ENCODE measurements at places on chromosomes 1 and 21.
A peak's percentile ranks its signal among the peaks of the same experiment; 100 is the strongest.

DNA sequence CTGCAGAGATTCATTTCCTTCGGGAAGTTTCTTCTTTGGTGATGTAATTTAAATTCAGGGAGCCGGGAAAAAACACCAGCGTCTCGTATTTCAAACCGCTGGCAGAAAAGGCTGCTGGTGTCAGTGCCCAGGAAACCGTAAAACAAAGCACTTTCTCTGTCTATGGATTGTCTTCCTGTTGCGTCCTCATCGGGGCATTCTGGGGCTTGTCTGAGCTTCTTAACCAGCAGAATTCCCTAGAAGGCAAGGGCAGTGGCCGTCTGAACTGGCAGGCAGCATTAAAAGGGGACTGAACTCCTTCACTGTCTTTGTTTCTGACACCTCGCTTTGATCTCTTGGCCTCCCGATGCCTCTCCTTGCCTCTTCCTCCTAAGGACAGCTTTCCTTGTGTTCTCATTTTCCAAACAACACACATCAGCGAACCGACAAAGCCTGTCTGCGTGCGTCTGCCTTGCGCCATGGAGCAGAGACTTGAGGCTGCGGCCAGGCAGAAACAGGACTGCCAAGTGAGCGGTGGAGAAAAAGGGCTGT, 391.6 kb upstream of the VAMP3 start:
- DNase-seq: peak; percentile 43

- no peak for DNase-seq
Measured at GRCh38 chr21:25565272-25566211, 41.7 kb downstream of the MRPL39 start.

GRCh38 chr1:185080422-185080821, 35.1 kb downstream of the RNF2 start:
- DNase-seq: no peak

DNA sequence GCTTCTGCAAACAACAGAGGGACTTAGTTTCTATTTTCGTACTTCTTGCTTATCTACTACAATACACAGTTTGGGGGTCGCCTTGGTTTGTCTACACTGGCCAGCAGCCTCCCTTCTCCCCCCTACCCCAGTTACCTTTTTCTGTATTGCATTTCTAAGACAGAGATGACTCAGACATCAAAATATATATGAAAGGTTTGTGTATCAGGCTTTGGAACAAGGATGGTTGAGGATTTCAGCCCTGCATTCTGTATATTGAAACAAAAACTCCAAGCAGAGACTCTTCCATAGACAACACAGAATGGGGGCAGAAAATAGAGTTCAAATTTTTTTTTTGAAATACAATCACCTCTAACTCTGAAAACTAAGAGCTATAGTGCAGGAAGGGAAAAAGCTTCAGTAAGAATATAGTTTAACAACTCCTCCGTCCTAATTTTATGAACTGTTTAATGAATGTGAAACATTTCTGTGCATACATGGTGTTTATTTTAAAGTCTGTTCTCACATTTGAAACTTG, 1.9 kb downstream of the SAMD13 start:
- no peak for DNase-seq

DNA sequence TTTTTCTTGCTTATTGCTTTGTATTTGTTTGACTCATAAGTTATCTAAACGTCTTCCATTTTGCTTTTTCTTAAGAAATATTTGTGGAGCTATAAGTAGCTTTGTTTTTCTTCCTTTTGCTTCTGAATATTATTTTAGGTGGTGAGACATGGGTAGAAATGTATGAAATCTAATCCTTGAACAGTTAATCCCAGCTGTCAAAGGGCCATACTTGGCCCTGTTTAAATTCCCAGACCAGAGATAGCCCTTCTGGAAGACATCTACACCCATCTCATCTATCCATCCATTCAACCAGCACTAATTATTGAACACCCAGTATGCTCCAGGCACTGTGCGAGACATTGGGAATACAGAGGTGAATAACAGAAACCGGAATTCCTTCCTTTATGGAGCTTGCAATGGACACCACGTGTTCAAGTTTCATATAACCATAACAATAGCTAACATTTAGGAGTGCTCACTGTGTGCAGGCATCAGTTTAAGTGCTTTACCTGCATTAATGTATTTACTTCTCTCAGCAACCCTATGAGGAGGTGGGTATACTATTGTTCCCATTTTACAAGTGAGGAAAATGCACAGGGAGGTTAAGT, 8.7 kb downstream of the TACSTD2 start:
- DNase-seq: no peak
